NCI-H1436 (cell line): ENCODE measurements at places on chromosomes 7 and 10.
A peak's percentile ranks its signal among the peaks of the same experiment; 100 is the strongest.

DNA sequence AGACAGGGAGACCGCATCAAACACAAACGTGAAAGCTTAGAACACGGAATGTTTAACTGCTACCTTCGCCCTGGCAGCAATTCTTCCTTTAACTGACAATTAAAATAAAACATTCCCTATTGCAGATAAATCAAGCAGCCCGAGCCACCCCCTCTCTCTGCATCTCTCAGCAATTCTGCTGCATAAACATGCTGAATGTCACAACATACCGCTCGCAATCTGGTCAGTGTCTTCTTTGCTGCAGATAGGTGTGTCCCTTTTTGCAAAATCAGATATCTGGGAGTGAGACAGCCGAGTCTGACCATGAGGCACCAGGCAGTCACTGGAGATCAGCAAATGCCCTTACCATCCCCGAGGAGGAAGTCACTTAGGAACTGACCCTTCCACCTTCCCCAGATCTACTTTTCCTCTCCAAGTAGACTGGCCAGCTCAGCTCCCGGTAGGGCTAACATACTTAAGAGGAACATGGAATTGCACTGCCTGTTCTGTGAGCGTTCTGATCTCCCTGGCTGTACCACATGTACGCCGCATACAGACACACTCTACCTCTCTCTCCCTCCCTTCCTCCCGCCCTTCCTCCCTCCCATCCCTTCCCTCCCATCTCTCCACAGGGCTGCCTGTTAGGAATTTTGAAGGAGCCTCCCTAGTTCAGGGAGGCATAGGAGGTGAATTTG lies at the start of gene FRMD4A:
Gene FRMD4A, minus strand, starts transcription at position 537 of the 674 bp plus-strand sequence.
- DNase-seq: no peak

- DNase-seq: no peak
These were observed 20.5 kb upstream of the COL1A2 start for GRCh38 chr7:94374231-94374630.

- DNase-seq: no peak
These were observed 634 bp upstream of the HDAC9 start for GRCh38 chr7:18494821-18495408.

DNA sequence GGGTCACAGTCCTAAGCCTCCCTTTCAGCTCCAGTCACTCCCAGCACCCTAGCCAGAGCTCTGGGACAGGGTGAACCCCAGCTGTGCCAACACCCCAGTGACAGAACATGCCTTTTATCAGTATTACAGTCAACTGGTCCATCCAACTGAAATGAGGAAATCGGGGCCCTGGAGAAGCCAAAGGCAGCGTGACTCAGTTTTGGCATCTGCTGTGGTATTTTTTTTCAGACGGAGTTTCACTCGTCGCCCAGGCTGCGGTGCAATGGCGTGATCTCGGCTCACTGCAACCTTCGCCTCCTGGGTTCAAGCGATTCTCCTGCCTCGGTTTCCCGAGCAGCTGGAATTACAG lies 3.4 kb upstream of the CLDN15 start:
- DNase-seq: no peak

GRCh38 chr10:61541960-61542359 lies 88.8 kb upstream of the TMEM26 start:
- DNase-seq: no peak

- DNase-seq: no peak
These were observed 106.8 kb downstream of the ARHGAP22 start for GRCh38 chr10:48497780-48498770.

DNA sequence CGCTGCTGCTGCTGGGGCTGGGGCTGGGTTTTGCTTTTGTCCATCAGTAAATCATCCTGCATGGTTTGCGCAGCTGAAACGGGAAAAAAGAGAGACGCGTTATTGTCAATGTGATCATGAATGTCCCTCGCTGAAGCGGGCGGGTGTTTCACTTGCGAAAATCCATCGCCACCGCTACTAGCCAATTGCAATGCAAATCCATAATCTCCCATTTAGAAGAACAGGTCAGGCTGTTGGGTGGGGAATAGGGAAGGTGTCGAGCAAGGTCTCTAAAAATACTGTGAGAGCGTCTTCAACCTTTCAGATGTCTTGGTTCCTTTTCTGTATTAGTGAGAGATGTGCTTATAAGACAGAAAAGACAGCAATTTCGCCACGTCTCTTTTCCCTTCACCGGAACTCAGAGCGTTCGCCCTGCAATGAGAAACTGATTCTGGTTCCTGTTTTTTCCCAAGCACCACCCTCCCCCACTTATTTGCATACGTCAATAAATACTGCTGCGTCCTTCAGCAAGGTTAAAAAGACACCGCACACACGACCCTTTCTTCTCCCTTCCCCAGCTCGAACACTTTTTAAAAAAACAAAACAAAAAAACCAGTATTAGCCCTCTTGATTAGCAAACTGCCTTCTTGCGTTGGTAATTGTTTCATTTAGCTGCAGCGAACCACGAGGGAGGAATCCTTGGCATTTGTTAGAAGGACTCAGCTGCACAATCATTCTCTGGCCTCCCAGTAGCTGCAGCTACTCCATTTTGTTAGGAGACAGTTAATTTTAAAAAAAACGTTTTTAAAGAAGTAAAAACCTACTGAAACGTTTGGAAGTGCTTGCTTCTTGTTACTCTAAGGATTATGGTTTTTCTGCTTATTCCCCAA lies 50.4 kb downstream of the CPEB3 start:
- peak; percentile 61 for DNase-seq

- DNase-seq: no peak
These were observed 13.7 kb upstream of the GPR141 start for GRCh38 chr7:37669818-37670217.

DNA sequence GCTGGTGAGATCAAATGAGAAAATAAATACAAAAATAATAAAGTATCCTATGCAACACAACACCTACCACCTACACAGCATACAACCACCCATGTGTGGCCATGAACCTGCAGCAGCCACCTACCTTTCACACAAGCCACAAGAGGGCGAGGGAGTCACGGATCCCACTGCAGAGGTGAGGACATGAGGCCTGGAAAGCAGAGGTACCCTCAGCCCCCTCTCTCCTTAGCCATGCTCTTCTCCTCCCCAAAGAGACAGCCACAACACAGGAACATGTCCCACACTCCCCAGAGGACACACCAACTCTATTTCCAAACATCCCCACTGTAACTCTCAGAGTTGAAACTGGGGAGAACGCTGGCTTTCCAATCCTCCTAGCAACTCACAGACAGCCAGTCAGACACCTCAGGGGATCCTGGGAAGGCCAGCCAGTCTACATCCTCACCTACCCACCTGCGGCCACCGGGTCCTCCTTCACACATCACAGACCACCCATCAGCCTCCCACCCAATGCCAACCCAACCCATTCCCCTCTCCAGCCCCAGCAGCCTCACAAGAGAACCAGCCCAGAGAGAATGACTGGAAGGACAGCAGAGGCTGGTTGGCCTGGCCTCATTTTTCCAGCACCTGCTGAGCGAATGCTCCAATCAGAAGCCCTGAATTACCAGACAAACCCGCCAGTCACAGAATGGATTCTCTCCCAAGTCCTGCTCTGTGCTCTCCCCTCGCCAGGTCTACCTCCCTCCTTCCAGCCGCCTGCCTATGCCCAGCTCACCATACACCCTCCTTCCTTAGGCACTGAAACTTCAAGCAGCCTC lies 18.4 kb downstream of the DLG5 start:
- DNase-seq: peak; percentile 5

- DNase-seq: no peak
These were observed 46.7 kb upstream of the FAM3C start for GRCh38 chr7:121442845-121443244.

DNA sequence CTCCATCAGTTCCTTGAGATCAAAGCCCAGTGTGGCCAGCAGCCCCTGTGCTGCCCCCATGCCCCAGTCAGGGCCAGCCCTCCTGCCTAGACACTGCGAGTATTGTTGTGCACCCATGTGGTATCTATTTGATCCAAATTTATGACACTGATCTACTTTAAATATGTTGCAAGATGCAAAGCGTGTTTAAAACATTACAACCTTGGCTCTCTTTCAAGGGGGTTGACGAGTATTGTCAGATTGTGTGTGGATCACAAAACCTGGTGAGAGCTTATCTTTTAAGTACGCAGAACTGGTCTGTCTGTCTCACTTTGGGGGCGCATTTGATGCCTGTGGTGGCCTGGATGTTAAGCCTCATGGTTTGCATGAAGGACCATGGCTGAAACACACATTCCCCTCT lies 108.9 kb downstream of the COL13A1 start:
- no peak for DNase-seq

- DNase-seq: no peak
These were observed 38.3 kb upstream of the INPP5A start for GRCh38 chr10:132499367-132499685.

DNA sequence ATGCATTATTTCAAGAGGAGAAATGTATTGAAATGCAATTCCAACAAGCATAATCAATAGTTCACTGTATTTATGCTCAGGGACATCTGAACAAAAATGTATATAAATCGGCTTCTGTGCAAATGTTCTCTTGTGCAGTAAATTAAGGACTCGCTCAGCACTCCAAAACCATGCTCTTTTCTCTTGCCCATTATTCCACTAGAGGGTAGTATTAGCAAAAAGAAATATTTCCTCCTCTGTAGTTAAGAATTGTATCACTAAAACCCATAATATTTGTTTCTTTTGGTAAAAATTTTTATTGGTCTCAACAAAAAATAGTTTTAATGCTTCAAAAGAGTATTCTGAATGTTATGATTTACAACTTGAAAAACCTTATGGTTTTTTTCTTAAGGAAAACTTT lies 803.1 kb downstream of the PCDH15 start:
- DNase-seq: no peak

DNA sequence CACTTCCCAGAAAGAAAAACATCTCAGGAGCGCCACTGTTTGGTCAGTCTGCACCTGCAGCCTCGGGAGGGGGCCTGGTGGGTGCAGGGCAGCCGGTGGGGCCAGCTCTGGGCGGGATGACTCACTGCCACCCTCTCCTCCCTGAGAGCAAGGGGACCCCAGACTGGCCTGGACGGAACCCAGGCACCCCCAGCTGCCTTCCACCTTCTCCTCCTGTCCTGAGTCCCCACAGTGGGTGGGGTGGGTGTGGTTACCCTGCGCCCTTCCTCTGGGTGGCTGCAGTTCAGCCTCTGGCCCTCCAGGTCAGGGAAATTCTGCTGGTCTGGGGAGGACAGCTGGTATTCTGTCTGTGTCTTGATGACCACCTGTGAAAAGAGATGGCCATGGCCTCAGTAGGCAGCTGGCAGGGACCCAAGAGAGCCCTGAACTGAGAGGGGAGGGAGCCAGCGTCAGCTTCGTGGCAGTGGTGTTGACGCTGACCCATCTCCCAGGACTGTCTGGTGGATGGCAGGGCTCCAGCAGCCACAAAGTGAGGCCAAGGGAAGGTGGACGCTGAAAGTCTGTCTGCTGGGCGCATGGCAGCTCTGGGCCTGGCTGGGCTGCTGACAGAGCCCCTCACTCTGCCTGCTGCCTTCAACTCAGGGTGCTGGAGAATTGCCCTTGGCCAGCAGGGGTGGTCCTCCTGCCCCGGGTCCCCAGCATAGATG lies 8.9 kb downstream of the CALY start:
- no peak for DNase-seq

DNA sequence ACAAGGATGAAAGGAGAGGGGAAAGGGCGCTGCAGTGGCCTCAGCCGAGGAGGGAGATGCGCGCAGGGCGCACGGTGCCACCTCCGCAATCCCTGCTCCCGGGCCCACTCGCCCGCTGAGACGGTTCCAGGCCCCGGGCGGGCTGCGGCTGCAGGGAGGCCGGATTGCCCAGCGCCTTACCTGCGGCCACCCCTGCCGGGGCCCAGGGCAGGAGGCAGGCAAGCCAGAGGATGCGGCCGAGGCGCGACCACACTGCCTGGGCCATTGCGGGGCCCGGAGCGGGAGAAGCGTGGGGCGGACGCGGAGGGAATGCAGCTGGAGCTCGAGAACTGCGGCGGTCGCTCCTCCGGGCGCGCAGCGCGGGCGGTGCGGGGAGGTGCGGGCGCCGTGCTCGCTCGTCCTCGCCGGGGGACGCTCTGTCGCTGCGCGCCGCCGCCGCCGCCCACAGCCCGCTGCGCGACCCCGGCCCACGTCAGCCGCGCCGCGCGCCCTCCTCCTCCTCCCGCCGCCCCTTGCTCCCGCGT lies at the start of gene TMEM130:
Gene TMEM130, minus strand, starts transcription at position 418 of the 524 bp plus-strand sequence. Its CDS starts 153 bp downstream, at position 265.
- DNase-seq: no peak

DNA sequence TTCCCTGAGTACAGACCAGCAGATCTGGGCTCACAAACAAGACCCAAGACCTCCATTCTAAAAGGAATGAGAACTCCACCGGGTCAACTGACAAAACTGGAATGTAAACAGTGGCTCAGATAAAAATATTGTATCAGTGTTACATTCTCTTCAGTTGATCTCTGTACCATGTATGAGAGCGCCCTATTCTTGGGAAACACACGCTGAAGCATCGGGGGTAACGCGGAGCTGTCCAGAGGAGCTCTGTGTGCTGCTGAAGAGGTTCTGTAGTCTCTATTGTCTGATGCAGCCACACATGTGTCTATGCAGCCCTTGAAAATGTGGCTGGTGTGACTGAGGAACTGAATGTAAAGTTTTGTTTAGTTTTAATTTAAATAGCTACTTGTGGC lies 39.7 kb downstream of the HIPK2 start:
- DNase-seq: no peak

- no peak for DNase-seq
These were observed 1.8 kb downstream of the SEMA3C start for GRCh38 chr7:80916770-80917741.

DNA sequence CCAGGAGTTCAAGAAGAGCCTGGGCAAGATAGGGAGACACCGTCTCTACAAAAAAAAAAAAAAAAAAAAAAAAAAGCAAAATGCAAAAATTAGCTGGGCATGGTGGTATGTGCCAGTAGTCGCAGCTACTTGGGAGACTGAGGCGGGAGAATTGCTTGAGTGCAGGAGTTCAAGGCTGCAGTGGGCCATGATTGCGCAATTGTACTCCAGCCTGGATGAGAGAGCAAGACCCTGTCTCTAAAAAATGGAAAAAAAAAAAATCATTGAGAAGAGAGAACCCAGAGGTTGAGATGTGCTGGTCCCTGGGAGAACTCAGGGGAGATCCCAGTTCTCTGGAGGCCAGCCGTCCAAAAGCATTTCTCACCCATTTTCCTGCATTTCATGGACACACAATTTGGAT lies 95.2 kb downstream of the GALNT17 start:
- DNase-seq: no peak

DNA sequence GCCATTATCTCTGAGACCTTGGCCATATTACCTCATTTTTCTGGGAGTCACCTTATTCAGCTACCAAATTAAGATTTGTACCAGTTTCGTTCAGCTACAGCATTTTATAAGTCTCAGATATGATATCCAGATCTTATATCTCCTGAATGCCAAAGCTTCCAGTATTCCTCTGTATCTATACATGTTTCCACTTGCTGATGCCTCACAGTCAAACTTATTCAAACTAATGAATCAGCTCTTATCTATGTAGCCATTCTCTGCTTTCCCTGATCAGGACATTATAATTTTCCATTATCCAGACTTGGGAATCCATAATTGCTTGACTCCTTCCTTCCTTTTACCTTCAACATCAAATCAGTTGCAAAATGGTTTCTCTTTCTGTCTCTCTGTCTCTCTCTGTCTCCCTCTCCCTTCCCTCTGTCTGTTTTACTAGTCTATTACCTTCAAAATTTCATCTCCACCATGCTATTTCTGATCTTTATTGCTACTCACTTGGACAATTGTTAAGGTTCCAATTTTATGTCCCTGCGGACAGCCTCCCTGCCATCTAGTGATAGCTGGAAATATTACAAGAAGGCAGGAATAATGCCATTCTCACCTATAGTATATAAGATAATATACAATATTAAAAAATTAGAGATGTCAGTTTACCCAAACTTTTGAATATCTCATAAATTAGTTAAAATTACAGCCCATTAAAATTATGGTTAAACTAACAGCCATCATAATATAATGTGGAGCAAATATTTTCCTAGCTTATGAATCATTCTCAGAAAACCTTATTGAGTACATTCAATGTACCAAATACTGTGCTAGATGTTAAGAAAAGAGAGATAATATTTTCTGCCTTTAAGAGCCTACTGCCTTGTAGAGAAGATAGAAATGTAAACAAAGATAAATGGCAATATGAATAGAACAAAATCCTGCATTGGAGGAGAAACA lies 89.8 kb downstream of the PCLO start:
- DNase-seq: peak; percentile 3
